DND-41 (cell line): ENCODE measurements at places on chromosomes 5 and 9.

DNA sequence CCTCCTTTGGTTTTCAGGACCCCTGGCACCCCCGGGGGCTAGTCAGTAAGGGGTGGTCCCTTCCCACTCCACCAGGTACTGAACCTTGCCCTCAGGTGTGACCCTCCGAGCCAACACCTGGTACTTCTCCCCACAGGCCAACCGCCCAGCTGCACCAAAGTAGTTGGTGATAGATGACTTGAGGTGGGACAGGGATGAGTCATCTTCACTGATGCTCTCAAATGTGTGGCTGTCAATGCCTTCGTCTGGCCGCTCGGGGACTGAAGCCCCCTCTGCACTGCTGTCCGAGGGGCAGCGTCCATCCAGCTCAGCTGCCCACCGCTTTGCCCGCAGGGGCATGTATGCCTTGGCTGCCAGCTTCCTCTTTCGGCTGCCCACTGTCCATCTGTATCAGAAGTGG, 15.2 kb upstream of the PSMD5 start:
- no peak for DNase-seq

DNA sequence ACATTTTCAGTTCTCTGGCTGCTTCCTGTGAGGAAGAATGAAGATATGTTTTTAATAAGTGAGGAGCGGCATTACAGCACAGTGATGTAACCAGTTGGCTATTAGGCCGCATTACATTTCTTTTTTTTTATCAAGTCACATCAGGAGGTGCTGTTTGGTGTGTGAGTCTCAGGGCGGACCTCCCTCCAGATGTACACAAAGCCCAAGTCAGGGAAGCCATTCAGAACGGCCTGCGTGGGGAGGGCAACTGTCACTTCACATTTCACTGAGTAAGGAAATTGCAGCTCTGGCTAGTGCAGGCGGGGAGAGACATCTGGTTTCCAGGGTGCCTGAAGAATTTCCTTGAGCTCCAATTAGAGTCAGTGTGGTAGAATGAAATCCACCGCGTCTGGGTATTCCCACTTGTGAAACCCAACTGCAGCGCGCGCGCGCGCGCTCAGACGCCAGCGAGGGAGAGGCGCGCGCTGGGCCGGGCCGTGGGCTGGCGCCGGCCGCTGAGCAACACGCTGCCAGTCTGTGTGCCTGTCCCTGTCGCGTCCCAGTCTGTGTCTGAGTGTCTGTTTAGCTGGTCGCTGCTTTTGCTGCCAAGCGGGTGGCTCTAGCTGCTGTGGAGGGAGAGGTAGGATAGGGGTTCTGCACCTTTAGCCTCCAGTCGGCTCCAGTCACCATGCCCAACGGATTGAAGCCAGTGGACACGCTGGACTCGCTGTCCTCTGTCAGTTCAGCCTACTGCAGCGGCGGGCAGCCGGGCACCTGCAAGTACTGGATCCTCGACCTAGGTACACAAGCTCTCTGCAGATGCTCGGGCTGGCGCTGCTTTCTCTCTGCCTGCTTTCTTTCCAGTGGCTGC, 140.8 kb upstream of the OTULINL start:
- no peak for DNase-seq

DNA sequence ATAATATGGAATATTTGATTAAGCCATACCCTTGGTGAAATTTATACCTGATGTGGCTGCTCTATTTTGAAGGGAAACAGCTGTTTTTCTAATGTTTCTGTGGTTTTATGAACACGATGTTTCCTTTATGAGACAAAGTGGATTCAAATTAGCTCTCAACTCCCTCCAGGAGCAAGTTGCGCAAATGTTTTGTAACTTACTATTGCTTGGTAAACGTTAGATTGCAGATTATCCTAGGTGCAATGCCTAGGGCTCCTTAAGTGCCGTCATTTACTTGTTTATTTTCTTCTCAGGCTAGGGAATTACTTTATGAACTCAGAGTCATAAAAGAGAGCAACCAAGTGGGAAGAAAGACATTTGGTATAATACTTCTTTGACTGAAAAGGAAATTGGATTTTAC, 763.1 kb downstream of the TAF11L14 start:
- no peak for DNase-seq

DNA sequence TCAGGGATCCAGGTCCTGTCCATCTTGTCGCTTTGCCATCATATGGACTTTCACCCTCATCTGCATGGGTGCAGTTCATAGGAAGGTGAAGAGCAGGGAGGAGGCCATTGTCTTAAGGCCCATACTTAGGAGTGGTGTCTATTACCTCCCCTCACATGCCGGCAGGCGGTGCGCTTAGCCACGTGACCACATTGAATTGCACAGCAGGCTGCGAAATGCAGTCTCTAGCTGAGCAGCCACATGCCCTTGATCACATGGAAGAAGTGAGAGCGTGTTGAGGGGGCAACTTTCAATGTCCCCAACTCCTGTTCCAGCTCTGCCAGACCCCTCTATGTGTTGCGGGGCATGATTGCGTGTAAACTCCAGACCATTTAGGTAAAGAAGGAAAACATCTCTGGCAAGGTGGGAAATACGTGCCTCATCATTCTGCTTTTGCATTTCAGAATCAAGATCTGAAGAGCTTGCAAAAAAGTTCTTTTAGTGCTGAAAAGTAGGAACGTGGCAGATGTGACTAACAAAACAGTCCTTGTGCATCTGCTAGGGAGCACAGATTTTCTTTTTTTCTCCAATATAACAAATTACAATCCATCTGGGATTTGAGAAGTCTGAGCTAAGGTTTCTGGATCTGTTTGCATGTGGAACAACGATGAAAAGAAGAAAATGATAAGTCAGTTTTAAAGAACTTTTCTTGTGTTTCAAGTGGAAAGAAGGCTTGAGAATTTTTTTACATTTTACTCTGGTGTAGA, 34.4 kb downstream of the ROPN1L start:
- no peak for DNase-seq

GRCh38 chr9:87519461-87519860, 21.8 kb downstream of the DAPK1 start:
- DNase-seq, result no peak

- no peak for DNase-seq
Measured at GRCh38 chr5:33361781-33362180, 79.0 kb upstream of the TARS1 start.

- no peak for DNase-seq
Measured at GRCh38 chr5:2904399-2904798, 152.9 kb upstream of the IRX2 start.

DNA sequence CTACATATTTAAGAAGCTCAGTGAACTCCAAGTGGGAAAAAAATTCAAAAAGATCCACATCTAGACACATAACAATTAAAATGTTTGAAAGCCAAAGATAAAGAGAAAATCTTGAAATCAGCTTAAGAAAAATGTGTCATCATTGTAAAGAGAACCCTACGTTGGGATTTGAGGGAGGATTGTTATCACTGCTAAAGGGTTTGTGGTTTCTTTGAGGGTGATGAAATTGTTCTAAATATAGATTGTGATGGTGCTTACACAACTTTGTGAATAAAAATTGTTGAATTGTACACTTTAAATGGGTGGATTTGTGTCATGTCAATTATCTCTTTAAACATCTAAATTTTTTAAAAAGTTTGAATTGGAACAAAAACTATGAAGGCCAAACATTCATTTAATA, 92.2 kb upstream of the ADAMTS19 start:
- no peak for DNase-seq

GRCh38 chr5:180234271-180234670, 25.3 kb upstream of the RASGEF1C start:
- DNase-seq, result no peak
